Epithelial cell of esophagus (primary cell): ENCODE measurements at places on chromosomes 2 and 18.

- peak; percentile 43 for DNase-seq
Measured at GRCh38 chr18:48572402-48573126, 33.7 kb downstream of the CTIF start.

- no peak for DNase-seq
Measured at GRCh38 chr2:92073036-92073814, 2798.0 kb upstream of the TEKT4 start.

DNA sequence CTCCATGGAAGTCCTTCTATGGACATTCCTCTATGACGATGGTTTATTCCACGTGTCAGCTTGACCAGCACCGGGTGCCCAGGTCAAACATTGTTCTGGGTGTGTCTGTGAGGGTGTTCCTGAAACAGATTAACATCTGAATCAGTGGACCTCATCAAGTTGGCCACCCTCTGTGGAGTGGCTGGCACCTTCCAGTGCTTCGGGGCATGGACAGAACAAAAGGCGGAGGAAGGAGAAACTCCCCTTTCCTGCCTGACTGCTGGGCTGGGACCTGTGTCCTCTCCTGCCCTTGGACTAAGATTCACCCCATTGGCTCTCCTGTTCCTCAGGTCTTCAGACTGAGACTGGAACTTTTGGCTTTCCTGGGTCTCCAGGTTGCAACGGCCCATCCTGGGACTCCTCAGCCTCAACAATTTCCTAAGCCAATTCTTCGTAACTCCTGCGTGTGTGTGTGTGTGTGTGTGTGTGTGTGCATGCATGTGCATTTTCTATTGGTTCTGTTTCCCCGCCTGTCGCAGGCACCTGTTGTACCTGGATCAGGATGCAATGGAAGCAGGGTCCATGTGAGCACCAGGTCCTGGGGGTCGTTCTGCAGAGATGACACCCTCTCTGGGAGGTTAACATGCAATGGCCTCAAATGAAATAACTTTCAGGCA, 357.2 kb upstream of the SALL3 start:
- DNase-seq = no peak

DNA sequence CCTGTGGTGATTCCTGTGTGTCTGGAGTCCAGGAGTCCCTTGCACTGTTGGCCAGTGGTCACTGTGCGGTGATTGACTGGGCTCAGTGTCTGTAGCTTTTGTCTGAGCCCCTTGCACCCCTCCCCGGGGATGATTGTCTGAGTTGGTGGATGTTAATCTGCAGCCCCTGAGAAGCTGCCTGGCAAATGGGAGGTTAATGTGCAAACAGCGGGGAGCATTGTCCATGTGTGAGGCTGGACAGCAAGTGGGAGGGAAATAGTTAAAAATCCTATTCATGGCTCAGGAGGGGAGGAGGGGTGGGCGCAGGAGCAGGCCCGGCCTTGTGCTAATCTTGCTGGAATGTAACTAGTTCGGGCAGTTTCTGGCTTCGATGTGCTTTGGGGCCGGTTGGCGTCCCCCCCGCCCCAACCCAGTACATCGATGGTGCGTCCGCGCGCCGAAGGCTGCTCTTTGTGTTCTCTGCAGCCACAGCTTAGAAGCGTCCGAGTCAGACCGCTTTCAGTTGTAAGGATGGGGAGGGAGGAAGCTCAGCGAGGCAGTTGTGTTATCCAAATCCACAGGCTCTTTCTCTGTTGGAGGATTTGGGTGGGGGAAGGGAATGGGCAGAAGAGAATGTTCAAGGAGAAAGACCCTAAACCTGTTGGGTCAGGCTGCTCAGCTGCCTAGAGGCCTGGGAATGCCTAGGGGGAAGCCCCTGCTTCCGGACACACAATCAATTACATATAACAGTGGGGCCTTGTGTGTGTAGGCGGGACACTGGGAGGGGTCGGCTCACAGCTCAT, 71.8 kb downstream of the TGOLN2 start:
- DNase-seq = peak; percentile 85

GRCh38 chr2:72147303-72147971, at the start of gene CYP26B1:
TSS of gene CYP26B1 (minus strand) at chr2:72147862. CDS start at chr2:72147834, 28 bp downstream.
- DNase-seq = no peak

GRCh38 chr18:74563999-74564398, 29.7 kb downstream of the CNDP1 start:
- DNase-seq = no peak

- no peak for DNase-seq
Measured at GRCh38 chr2:162457490-162457889, 113.6 kb downstream of the GCA start.

- DNase-seq = no peak
Measured at GRCh38 chr2:228197504-228197903, 16.0 kb upstream of the SPHKAP start.

DNA sequence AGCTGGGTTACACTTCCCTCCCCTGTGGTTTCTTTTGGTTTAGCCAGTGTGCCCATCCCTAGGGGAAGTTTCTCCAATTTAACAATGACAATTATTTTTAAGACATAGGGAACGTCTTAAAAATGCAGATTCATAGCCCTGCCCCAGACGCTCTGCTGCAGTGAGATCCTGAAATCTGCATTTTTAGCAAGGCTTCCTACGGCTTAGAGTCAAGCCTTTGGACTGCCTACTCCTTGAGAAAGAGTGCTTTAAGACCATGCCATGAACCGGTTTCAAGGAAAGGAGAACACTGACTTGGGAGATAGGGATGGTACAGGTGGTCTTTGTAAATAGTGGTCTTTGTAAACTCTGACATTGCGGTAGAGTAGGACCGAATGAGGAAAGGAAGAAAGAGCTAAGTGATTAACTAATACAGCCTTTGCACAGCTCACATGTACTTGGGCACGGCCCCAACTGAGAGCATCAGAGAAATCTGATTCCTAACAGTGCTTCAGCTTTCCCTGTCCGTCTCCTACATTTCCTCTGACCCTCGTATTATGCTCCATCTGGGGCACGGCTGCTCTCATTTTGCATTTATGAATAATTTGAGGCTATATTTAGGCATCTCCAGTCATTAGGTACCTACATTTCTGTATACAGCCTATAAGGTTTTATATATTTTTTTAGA, 217.6 kb upstream of the TANK start:
- DNase-seq = no peak

- DNase-seq = no peak
Measured at GRCh38 chr2:10400568-10400977, 47.6 kb downstream of the ODC1 start.

GRCh38 chr18:26868968-26869586, 3.6 kb upstream of the AQP4 start:
- DNase-seq = no peak
